ENCODE measurements at places on chromosomes 5 and 9.

DNA sequence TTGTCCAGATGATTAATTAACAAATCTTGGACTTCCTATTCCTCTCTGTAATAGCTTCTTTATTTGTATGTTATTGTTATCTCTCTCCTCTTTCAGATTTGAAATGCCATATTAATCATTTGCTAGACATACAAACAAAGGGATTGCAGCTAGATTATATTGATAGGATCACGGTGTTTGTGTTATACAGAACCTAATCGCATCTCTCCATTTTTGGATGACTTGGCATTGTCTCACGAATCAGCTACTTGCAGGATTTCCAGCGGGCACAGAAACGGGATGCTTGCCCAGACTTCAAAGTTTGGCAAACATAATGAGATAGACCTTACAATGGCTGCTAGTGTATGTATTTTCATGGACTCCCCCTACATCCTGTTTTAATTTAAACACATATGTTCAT lies 368.1 kb downstream of the TLE4 start:
- DNase-seq: no peak

- DNase-seq: no peak
Observed at GRCh38 chr9:115328228-115328627, 210.3 kb upstream of the TNC start.

DNA sequence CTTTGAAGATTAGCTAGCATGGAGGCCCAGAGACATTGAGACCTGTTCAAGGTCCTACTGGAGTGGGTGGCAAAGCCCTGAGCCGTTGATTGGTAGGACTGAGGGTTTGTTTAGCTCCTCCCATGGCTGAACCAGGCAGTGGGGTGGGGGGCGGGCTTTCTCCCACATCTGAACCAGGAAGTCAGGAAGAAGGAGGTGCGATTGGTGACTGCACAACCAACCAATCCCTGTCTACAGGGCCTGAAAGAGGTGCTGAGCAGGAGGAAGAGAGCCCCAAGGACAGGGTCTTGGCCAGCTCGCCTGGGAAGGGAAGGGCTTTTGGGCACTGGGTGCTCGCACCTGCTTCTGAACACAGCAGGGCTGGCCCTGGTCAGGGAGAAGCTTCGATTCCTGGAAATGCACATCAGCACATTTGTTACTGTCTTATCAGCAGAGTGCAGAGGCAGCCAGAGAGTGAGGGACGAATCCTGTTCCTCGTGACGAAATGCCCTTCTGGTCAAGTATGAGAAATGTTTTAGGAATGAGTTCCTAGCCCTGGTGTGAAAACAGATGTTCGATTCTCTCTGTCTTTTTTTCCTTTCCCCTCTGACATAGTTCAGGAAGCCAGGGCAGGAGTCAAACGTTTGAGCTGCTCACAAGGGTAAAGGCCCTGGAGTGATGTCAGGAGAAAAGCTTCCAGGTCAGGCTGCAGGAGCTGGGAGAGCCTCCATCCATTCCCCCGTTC lies 294.8 kb upstream of the KLF4 start:
- DNase-seq: no peak

DNA sequence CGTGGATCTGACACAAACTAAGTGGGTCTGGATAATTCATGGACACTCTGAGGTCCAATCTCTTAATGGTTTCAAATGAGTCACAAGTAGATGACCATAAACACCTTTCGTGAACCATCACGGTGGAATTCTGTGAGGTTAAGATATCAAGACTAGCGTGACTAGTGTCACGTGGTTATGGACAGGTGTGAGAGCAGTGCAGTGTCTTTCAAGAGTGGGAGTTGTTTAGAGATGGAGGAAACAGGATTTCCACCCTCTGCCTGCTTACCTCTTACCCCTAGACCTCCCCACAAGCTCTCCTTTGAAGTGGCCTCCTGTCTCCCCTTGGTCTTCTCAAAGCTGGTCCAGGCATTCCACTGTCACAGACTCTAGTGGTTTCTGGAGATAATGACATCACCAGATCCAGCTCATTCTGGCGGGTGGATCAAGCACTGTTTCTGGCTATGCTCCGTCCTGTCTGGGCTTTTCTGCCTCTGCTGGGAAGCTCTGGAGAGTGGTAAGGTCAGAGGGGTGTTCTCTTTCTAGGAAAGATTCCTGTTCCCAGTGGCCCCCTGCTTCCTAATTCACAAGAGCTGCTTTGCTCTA lies 20.0 kb upstream of the ZNF782 start:
- DNase-seq: no peak
